Glutamatergic neuron (in vitro differentiated cells): ENCODE measurements at places on chromosomes 6 and 20. TPM values are rescaled to one million over a fixed set of nuclear protein-coding genes. Genes with fewer than 3 reads are reported as not detected.

CBLN4 gene
- not detected for total RNA-seq

HNF4A gene
- total RNA-seq = not detected

ITPR3 gene
- 0.34 TPM for total RNA-seq

PRR18 gene
- total RNA-seq = not detected

FHL5 gene
- not detected for total RNA-seq

HTR1E gene
- total RNA-seq = 0.34 TPM

- H3K36me3 ChIP-seq = no peaks in the 10 kb centered on the region
- H3K27me3 ChIP-seq = no peaks in the 10 kb centered on the region
- no peak for DNase-seq
Measured at GRCh38 chr6:136059308-136059707, 190.8 kb downstream of the MTFR2 start.

GRCh38 chr20:46784436-46785127 is 75.1 kb downstream of the SLC2A10 start:
- no peak overlapping the region for H3K4me3 ChIP-seq
- peaks cover 1% of the 10 kb centered on the region for H3K27me3 ChIP-seq
- H3K4me1 ChIP-seq = no peaks in the 10 kb centered on the region
- H3K27ac ChIP-seq = no peak overlapping the region

DNA sequence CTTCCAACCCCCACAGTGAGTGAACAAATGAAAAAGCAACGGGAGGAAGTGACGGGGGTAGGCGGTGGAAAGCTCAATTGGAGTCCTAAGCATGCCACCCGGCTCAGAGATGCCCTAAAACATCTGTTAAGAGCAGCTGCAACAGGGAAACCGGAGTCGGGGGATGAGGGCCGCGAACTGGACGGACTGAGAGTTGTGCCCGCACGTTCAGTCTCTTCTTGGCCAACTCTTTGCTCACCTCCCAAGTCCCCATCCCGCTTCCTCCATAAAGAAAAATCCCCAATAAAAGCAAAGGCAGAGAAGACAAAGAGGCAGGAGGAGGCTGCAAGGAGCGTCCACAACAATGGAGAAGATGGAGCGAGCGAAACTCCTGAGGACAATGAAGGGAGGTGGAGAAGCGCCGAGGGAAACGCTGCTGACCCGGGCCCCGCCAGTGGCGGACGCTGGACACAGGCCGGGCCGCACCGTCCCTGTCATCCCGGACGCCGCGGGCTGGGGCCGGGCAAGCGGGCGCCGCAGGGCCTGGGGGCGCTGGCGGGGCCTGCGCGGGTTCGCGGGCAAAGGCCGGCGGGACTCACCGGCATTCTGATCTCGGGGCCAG is 600 bp downstream of the SEC63 start:
- peaks cover 16% of the 10 kb centered on the region for H3K27me3 ChIP-seq
- H3K4me3 ChIP-seq = peak overlapping the region; percentile 99
- H3K36me3 ChIP-seq = no peaks in the 10 kb centered on the region
- DNase-seq = peak; percentile 43

- no peak for DNase-seq
- peaks cover 6% of the 10 kb centered on the region for H3K36me3 ChIP-seq
- peaks cover 10% of the 10 kb centered on the region for H3K27me3 ChIP-seq
- H3K4me3 ChIP-seq = no peak overlapping the region
- peak overlapping the region; percentile 52 for H3K27ac ChIP-seq
Measured at GRCh38 chr6:3280866-3281465, 22.2 kb downstream of the PSMG4 start.

DNA sequence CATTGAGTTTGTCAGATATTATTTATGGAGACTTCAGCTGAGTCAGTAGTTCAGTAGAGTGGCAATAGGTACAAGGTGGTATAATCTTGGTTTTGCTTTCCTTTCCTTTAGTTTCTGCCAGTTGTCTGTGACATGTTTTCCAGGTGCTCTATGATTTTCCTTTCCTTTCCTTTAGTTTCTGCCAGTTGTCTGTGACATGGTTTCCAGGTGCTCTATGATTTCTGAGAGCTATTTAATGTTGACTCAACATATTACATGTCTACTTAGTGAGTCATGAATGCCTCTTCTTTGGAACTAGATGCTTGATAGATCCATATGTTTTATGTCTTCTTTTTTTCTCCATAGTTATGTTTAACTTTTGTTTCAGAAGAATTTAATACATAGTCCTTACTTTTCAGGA is 186.4 kb upstream of the DEFB112 start:
- DNase-seq = no peak
- no peaks in the 10 kb centered on the region for H3K27me3 ChIP-seq
- no peaks in the 10 kb centered on the region for H3K4me1 ChIP-seq
- no peaks in the 10 kb centered on the region for H3K36me3 ChIP-seq
- H3K4me3 ChIP-seq = no peak overlapping the region

DNA sequence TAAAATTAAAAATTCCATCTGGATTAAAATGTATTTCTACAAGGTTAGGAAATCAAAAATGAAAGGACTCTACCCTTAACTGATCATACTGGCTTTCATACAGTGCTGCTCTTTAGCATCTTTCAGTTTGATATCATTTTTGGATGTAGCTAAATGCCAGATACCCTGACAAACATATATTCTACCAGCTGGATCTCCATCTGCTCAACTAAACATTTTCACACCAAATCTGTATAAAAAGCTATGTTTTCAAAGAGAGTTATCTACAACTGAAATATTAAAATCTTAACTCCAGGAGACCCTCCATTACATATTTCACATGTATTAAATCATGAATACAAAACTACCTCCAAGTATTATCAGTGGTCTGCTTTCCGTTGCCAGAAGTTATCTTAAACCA is 95.7 kb downstream of the EPHA7 start:
- H3K4me3 ChIP-seq = no peak overlapping the region
- no peaks in the 10 kb centered on the region for H3K36me3 ChIP-seq
- no peak overlapping the region for H3K27ac ChIP-seq
- peaks cover 6% of the 10 kb centered on the region for H3K4me1 ChIP-seq
- no peak for DNase-seq

- H3K36me3 ChIP-seq = peaks cover 7% of the 10 kb centered on the region
- H3K27me3 ChIP-seq = peaks cover 2% of the 10 kb centered on the region
- DNase-seq = no peak
- H3K4me1 ChIP-seq = peaks cover 8% of the 10 kb centered on the region
- no peak overlapping the region for H3K27ac ChIP-seq
- H3K4me3 ChIP-seq = no peak overlapping the region
Measured at GRCh38 chr6:3244003-3244831, 14.5 kb upstream of the PSMG4 start.

DNA sequence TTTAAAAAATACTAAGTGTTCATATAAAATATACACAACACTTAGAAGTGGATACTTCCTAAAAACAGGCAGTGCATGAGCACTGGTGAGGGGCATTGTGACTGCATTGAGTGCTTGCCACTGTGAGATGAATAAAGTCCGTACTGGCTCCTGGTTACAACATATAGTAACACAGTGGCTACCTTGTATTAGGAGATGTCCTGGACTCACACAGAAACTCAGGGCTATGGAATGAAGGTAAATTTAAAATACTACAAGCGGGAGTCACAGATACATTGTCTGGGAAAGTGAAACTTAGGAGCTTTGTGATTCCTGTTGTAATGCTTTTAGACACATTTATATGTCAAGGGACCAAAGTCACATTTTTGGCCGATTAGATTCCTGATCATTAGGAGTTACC is 36.5 kb upstream of the HLA-G start:
- peak overlapping the region; percentile 51 for H3K4me3 ChIP-seq
- H3K36me3 ChIP-seq = peaks cover 6% of the 10 kb centered on the region
- DNase-seq = no peak
- no peak overlapping the region for H3K27ac ChIP-seq
- H3K4me1 ChIP-seq = no peaks in the 10 kb centered on the region

DNA sequence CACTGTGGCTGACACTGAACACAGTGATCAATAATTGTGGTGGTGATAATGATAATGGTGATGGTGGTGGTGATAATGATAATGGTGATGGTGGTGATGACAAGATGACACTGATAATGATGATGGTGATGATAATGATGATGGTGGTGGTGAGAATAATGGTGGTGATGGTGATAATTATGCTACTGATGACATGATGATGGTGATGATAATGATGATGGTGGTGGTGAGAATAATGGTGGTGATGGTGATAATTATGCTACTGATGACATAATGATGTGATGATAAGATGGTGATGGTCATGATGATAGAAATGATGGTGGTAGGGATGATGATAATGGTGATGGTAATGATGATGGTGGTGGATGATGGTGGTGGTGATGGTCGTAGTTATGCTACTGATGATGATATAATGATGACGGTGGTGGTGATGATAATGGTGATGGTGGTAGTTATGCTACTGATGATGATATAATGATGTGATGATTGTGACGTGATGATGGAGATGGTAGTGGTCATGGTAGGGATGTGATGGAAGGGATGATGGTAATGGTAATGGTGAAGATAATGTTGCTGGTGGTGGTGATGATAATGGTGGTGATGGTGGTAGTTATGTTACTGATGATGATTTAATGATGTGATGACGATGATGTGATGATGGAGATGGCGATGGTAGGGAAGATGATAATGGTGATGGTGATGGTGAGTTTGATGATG is 356.5 kb upstream of the CDH4 start:
- H3K27me3 ChIP-seq = no peaks in the 10 kb centered on the region
- no peaks in the 10 kb centered on the region for H3K36me3 ChIP-seq
- no peak overlapping the region for H3K27ac ChIP-seq

DNA sequence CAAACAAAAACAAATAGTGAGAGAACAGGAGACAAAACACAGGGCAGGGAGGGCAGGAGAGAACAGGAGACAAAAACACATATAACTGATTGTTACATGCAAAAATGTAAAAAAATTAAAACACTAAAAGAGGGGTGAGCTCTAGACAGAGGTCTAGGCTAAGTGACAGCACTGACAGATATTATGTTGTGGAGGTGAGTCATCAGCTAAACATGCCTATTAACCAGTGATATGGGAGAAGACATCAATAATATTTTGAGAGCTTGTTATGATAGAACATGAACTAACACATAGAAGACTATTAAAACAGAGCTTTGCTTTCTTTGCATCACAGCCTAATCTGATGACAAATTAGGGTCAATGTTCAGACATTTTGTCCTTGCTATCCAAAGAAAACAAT is 972.7 kb downstream of the PRIM2 start:
- peaks cover 2% of the 10 kb centered on the region for H3K27me3 ChIP-seq
- H3K27ac ChIP-seq = no peak overlapping the region
- no peak for DNase-seq
- no peaks in the 10 kb centered on the region for H3K4me1 ChIP-seq

DNA sequence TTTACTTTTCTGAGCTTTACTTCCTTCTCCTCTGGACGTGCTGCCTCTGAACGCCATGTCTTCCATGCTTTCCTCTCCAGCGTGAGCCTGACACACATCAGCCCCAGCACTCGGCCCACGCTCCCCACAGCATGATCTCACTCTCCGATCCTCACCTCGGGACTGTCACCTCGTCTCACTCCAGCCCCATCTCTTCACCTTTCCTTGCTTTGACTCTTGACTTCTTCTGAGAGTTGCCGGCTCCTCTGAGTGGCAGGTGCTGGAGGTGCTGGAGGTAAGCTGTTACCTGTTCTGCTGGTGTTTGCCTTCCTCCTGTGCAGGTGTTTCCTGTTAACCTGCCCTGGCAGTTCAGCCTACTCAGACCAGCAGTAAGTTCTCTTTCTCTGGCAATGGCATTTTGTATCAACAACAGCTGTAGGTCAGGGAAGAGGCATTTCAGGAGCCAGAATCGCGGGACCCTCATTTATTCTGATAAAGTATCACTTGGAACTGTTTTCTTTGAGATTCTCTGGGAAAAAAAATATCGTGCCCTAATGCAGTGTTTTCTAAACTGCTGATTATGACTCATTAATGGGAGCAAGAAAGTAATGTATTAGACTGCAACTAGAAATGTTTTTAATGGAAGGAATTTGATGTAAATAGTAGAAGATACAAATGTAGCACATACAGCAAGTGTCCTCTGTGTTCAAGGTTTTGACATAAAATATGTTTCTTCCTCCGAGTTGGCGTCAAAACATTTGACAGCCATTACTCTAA is 106.5 kb downstream of the ARID1B start:
- H3K27ac ChIP-seq = no peak overlapping the region
- peaks cover 7% of the 10 kb centered on the region for H3K27me3 ChIP-seq
- DNase-seq = no peak
- no peak overlapping the region for H3K4me3 ChIP-seq
- H3K4me1 ChIP-seq = peaks cover 61% of the 10 kb centered on the region
- H3K36me3 ChIP-seq = no peaks in the 10 kb centered on the region

GRCh38 chr20:16405254-16405653 is 168.0 kb downstream of the KIF16B start:
- H3K27ac ChIP-seq = no peak overlapping the region
- H3K36me3 ChIP-seq = no peaks in the 10 kb centered on the region
- H3K27me3 ChIP-seq = no peaks in the 10 kb centered on the region
- DNase-seq = no peak
